ENCODE measurements at places on chromosomes 16 and 17. TPM values are rescaled to one million over a fixed set of nuclear protein-coding genes. Genes with fewer than 3 reads are reported as not detected.

The CAVIN1 gene
- total RNA-seq = 0.18 TPM

The GPT2 gene
- total RNA-seq = 12.5 TPM

The MT2A gene
- total RNA-seq = 349 TPM

The NPIPA2 gene
- 1.4 TPM for total RNA-seq

The BRIP1 gene
- 11.7 TPM for total RNA-seq

The ATP2A1 gene
- 2.1 TPM for total RNA-seq

The FAHD1 gene
- total RNA-seq = 19.3 TPM

The RPS2 gene
- total RNA-seq = 5,023 TPM

The SLC13A2 gene
- not detected for total RNA-seq

The PRR35 gene
- total RNA-seq = not detected

The PRAC1 gene
- not detected for total RNA-seq

The ADCY9 gene
- total RNA-seq = 8.2 TPM

The KRT15 gene
- not detected for total RNA-seq

The MRPL58 gene
- total RNA-seq = 68.8 TPM
